ENCODE measurements at places on chromosomes 6 and 20.

DNA sequence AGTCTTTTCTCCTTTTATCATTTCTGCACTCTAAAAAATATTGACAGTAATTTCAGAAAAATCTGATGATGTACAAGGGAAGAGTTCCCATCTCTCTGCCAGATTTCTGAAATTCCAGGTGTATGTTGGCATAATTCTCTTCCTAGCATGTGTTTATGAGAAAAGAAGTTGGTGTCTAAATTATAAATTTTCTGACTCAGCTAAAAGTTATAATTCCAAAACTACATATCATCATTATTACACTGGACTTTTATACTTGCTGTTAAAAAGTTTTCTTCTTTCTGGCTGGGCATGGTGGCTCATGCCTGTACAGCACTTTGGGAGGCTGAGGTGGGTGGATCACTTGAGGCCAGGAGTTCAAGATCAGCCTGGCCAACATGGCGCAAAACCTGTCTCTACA is 135.7 kb upstream of the SAMD5 start:
- no peak for DNase-seq

GRCh38 chr6:123022975-123023374 is 26.9 kb downstream of the CLVS2 start:
- DNase-seq = no peak

DNA sequence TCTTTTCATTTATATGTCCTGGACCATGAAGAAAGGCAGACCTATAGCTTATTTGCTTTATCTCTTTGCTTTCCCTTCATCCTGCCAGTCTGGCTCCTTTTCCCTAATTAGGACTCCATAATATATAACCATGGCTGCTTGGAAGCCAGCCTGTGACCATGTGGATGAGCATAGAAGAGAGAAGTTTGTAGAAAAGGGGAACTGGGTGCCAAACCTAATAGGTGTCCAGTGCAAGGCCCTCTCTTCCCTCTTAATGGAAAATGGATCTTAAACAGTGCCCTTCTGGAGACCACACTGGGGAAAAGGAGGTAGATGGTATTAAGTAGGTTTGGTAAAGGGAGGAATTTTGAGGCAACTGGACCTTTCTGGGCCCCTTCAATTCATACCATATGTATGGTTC is 16.7 kb upstream of the OSTM1 start:
- no peak for DNase-seq

GRCh38 chr6:134819236-134819635 is 130.7 kb downstream of the ALDH8A1 start:
- DNase-seq = no peak

- no peak for DNase-seq
These were observed 278.5 kb upstream of the MAN1A1 start for GRCh38 chr6:119627908-119628669.

GRCh38 chr20:20525756-20526155 is 157.9 kb downstream of the INSM1 start:
- no peak for DNase-seq

DNA sequence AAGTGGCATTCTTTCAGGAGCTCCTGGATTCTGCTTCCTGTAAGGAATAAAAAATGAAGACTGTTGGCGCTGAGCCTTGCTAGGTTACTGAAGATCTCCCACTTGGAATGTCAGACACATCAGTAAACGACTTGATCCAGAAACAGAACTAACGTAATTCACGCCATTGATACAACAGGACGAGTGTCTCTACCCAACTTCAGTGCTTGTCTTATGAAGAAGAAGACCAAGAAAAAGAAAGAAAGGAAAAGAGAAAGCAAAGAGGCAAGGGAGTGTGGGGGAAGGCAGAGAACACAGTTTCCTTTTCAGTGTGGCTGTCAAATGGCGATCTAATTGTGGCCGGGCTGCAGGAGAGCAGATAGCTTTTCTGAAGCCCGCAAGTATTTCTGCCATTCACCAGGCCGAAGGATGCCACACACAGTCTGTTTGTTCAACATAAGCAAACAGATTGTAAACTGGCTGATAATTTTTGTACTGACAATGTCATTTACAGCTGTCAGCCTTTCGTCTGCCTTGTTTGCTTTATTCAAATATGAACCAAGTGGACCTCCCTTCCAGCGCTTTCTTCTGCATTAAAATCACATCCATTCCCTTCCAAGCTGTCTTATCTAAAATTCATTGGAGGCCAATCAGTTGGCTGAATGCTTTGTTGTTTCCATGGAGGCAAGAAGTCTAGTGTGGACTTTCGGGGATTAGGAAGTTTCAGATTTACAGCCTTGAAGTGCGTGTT is 180.6 kb downstream of the FOXA2 start:
- no peak for DNase-seq

DNA sequence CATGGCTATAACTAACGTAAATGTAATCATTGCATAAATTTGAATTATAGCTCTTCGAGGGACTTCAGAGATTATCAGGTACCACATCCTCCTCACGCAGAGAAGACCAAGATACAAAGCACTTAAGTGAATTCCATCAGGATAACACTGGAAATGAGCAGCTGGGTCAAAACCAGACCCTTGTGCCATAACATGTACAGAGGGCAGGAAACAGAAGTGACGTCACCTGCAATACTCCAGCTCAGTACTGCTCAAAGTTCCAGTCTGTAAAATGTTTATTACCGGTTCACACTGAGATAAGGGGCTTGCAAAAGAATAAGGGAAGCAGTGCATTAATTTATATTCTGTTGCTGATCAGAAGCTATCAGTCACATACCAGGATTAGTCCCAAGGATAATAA is 45.8 kb downstream of the RGS17 start:
- no peak for DNase-seq

GRCh38 chr6:87909849-87910248 is 137.8 kb upstream of the SPACA1 start:
- peak; percentile 9 for DNase-seq

GRCh38 chr6:167311286-167311685 is 13.6 kb upstream of the TTLL2 start:
- DNase-seq = no peak

DNA sequence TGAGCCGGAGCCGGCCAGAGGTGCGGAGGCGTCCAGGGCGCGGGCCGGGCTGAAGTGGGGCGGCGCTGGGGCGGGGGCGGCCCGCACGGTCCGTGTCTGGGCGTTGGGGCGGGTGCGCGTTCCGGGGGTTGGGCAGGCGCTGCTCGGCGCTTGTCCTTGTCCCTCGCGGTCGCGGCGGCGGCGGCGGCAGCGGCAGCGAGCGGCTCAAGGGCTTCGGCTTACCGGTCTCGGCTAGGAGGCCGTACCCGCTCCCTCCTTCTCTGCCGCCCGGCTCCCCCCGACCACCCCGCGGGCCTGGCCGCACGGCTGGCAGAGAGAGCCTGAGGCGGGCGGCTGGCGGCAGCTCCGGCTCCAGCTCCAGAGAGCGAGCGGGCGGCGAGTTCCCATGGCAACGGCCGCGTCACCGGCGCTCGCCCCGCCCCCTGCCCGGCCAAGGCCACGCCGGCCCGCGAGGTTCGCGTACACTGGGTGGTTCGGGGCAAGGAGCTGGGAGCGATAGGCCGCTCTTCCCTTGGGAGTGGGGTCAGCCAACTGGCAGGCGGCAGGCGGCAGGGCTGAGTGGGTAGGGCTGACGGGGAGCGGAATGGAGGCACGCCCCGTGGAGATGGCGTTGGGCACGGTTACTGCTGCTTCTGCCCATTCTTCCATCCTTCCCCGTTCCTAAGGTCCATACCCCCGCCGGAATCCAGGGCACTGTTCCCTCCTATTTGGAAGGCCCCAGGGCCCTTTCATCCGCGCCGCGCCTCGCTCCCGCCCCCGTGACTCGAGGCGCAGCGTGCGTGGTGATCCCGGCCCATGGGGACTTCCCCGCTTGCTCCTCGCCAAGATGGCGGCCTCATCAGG is at the start of gene LRRC73:
Gene LRRC73 (minus strand): TSS at position 363 of the 843 bp plus-strand sequence. CDS start 561 bp downstream, outside the sequence.
- no peak for DNase-seq

DNA sequence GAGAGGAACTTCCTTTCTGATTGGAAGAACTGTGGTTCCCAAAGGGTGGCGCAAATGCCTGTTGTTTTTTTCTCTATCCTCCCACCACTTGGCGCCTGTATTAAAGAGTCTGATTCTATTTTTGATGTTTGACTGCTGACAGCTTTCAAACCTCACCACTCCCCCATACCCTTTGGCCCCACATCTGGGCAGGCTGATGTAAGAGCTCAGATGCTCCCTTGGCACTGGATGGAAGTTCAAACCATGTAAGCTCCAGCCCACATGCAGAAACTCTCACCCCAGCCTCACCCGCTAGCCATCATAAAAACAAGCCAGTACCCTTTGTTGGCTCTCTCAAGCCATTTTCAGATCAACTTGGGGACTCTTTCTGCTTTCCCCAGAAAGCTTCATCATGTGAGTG is 20.0 kb upstream of the TMEM14A start:
- no peak for DNase-seq

DNA sequence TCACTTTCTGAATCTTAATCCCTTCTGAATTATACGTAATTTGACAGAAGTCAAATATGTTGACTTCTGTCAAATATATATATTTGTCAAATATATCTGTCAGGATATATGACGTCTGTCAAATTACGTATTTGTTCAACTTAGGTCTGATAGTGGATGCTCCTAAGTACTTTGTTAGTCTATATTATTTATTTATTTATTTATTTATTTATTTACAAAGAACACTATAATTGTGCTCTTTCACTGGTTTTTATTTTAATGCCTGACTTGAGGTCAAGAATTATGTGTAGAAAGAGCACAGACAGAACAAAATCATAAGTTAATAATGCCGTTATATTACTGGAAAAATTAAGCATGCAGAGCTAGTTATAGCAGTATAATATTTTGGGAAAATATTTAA is 81.2 kb downstream of the UST start:
- DNase-seq = no peak

DNA sequence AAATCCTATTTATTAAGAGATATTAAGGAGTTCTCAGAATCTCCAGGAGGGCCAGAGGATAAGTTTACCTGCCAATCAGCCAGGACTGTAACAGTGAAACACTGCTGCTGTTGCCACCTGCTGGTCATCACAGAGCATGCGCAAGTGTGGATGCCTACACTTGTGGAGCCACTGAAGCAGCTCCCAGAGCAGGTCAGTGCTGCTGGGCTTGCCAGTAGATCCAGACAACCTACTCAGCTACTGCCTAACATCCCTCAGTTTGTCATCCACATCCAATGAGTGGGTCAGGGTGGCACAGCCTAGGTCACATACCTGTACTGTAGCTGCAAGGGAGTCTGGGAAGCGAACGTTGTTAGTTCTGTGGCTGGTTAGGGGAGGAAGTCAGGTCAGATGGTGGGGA is 18.3 kb upstream of the NHSL1 start:
- no peak for DNase-seq

GRCh38 chr6:156804402-156804801 is 27.2 kb downstream of the ARID1B start:
- DNase-seq = no peak

DNA sequence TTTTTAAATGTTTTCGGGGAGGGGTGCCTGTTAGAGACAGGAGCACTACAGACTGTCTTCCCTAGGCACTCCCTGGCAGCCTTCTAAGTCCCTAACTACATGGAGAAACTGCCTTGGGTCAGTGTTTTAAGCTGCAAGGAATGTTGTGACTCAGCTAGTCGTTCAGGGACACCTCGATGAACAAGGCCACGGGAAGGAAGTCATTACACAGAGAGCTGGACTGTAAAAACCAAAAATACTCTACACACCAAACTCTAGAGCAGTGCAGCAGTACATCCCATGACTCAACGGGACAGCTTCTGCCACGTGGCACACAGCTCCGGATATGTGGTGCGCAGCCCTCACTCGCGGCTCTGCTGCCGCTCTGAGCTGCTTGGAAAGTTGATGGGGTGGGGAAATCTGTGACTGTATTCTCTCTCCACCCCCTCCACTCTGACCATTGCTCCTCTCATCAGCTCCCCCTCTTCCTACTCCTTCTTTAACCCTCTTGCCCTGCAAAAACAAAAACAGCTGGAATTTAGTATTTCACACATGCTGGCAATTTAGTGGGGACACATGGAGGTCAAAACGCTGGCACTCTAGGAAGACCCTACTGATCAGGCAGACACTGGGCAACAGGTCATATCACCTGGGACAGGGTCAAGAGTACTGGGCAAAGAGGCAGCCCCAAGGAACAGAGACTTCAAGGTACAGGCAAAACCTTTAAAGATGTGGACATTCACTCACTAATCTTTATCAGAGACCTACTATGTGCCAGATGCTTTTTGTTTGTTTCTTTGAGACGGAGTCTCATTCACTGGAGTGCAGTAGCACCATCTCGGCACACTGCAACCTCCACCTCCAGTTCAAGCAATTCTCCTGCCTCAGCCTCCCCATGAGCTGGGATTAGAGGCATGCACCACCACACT is 10.9 kb upstream of the LPIN3 start:
- peak; percentile 98 for DNase-seq

DNA sequence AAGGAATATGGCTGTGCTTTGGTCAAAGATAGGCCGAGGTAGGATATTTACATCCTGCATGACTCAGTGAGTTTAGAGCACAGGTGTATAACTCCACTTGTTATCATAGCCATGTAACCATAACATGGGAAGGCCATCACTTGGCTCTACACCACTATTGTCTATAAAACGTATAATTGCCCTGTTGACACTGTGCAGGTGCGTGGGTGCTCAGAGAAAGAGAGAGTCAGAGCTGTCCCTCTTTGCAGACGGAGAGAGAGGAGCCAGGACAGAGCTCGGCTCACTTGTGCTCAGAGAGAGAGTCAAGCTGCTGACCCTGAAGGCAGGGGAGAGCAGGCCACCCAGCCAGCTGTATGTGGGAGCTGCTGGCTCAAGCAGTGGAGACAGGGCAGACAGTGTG is 46.0 kb downstream of the OR2B6 start:
- no peak for DNase-seq

GRCh38 chr6:163412341-163412740 is 2.2 kb upstream of the QKI start:
- DNase-seq = no peak

DNA sequence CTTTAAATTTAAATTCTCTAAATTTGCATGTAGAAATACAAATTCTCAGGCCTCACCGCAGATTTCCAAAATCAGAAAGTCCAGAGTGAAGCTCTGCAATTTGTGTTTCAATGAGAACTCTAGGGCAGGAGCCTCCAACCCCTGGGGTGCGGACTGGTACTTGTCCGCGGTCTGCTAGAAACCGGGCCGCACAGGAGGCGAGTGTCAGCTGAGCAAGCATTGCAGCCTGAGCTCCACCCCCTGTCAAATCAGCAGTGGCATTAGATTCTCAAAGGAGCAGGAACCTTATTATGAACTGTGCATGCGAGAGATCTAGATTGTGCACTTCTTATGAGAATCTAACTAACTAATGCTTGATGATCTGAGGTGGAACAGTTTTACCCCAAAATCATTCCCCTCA is 203.0 kb upstream of the PCSK2 start:
- DNase-seq = no peak

DNA sequence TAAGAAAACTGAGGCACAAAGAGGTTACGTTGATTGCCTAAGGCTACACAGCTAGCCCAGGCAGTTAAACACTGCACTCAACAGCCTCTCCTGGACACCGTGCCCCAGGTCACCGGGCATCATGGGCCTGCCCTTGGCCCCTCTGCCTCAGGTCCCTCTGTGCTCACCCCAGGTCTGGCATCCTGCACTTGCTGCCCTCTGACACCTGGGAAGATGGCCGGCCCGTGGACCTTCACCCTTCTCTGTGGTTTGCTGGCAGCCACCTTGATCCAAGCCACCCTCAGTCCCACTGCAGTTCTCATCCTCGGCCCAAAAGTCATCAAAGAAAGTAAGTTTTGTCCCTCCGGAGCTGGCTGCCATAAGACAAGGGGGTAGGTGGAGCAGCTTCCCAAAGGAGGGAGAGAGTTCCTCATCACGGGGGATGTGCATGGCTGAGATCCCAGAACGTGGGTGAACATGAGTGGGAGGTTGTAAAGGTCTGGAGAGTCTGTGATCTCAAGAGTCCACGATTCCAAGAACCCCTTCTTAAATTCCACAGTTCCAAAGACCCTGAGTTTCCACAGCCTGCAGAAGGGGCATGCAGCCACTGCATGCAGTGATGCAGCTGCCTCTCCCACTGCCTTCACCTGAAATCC is 3.0 kb downstream of the BPIFB1 start:
- DNase-seq = no peak

Measured in AG04449 (cell line).